NCI-H2081 (cell line): ENCODE measurements at places on chromosomes 1 and 21.

DNA sequence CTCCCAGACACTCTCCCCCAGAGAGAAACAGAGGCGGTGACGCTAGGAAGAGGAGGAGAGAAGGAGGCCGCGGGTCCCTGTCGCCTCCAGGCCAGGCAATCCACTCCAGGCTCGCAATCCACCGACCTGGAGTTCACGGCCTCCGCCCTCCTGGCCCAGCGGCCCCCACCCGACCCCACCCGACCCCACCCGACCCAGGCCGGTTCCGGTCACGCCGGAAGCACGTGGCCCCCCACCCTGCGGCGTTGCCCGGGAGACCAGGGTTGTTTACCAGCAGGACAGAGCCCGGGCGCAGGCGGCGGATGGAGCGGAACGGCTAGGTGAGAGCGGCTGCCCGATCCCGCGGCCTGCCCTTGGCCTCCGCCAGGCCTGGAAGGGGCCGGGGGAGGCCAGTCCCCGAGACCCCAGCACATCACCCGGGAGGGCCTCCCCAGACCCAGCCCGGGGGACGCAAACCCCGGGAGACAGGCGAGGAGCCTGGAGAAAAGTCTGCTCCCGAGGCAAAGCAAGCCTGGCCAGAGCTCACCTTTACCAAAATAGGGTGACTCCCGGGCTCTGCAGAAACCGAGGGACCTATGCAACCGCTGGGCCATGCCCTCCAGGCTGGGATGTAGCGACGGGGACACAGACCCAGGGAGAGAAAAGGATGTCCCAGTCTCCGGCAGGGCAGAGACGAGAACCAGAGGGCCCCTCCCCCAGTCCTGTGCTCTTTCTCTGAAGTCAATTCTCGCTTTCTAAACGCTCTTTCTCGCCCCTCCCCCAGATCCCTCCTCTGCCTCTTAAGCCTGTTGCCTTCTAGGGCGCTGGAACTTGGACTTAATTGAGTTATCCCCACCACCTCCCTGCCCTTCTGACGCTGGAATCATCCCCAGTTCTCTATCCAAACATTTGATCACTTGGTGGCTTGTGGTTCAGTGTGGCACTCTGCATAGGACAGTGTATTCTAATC lies at the start of the genes PLA2G2C and UBXN10:
PLA2G2C (minus strand) TSS at position 685 of the 949 bp plus-strand sequence. CDS start 9,155 bp downstream, outside the sequence.
UBXN10 (plus strand) TSS at position 263 of the 949 bp plus-strand sequence. CDS start 4,466 bp downstream, outside the sequence.
- DNase-seq, result no peak

DNA sequence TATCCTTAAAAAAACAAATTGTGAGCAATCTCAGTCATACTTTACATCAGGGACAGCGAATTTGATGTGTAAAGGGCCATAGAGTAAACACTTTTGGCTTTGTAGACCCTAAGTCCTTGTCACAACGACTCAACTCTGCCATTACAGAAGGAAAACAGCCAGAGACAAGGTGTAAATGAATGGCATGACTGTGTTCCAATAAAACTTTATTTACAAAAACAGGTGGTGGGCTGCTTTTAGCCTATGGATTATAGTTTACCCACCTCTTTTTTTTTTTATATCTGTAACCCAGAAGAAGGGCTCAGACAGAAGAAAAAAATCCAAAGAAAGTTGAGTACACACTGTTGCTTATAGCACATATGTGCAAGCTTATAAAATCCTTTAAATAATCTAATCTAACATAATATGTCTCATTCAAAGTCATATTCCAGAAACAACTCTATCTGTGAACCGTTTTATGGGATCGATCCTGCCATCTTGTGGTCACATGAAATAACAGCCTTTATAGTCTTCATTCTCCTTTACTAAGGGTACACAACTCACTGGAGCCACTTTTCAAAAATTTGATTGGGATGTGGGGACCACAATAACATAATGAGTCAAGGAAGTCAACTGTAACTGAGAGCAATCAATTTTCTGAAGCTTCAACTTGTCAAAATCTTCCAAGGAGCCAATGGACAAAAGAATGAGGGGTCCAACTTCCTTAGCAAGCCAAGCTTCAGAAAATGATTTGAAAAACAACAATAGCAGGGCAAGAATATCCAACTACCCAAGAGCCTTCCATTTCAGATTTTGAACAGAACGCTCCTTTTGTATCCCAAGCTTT lies 142.2 kb upstream of the KRTAP19-8 start:
- peak; percentile 16 for DNase-seq

GRCh38 chr1:119358636-119359035 lies 9.9 kb upstream of the HAO2 start:
- DNase-seq, result no peak

GRCh38 chr1:54037476-54037875 lies 15.5 kb downstream of the TMEM59 start:
- DNase-seq, result no peak

- DNase-seq, result no peak
Measured at GRCh38 chr1:81007024-81007423, 793.7 kb upstream of the ADGRL2 start.

DNA sequence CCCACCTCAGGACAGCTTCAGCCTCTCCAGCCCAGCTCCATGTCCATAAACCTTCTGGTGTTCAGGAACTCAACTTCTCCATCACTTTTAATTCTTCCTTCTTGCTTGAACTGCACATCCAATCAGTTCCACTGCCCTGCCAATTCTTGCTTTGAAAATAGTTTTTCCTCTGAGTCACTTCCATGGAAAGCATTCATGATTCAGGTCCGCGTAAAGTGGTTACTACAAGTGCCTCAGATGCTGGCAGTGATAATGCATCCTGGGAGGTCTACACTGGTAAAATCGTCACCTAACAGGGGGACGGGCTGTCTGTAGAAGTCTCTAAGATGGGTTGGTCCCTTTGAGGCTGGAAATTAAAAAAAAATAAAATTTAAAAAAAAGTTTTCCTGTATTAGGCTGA lies 25.9 kb upstream of the RCAN1 start:
- no peak for DNase-seq

DNA sequence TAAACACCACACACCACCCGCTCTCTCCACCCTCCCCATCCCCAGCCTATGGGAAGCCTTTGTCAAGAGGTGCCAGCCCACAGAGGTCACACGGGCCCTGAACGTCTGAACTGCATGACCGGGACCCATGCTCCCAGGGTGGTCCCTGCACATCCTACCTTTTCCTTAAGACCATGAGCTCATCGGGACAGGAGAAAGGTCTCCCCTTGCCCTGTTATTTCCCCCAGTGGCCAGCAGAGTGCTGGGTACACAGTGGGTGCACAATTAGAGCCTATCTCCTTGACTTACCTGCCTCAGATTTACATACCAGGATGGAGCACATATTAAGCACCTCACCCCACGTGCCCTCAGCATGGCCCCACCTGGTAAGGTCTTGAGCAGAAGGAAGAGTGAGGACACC lies 30.9 kb downstream of the ACTA1 start:
- no peak for DNase-seq

DNA sequence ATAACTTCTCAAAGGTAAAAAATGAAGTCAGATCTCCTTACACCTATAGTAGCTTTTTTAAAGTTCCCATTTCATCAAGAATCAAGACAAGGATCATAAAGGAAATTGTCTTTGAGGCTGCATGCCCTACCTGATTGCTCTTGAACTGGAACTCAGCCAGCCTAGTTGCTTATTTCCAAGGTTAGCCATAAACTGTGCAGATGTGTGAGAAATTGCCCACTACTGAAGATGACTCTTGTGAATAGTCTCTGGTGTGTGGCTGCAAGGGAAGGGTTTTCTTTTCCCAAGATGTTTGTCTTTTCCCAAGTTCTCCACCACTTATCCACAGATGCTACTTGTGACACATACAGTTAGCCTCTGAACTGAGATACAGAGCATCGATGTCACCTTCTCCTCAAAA lies 81.7 kb upstream of the DUSP10 start:
- DNase-seq, result no peak
